ENCODE measurements at places on chromosomes 16 and 17. TPM values are rescaled to one million over a fixed set of nuclear protein-coding genes. Genes with fewer than 3 reads are reported as not detected.

The NUPR1 gene
- total RNA-seq = 8.2 TPM

- no peak for DNase-seq
Observed at GRCh38 chr16:3049921-3050481, 3.6 kb downstream of the MMP25 start.

DNA sequence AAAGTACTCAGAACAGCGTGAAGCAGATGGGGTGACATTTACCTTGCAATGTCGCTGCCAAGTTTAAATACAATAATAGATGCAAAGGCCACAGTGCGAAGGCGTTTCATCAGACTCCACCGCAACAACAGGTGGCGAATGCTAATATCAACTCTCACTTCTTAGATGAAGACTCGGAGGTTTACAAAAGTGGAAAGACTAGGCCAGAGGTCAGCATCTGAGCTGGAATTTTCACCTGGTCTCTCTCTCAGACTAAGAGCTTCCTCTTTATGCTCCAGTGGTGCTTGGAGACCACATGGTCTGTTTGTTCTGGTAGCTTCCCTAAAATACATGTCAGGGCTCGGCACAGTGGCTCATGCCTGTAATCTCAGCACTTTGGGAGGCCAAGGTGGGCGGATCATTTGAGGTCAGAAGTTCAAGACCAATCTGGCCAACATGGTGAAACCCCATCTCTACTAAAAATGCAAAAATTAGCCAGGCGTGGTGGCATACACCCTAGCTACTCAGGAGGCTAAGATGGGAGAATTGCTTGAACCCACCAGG is 169.1 kb downstream of the XYLT1 start:
- DNase-seq = no peak

The NPIPA7 gene
- total RNA-seq = 4.8 TPM

- DNase-seq = peak; percentile 79
Observed at GRCh38 chr17:76384987-76385891, 830 bp downstream of the SPHK1 start.

- peak; percentile 76 for DNase-seq
Observed at GRCh38 chr16:5042574-5043171, 8.9 kb upstream of the NAGPA start.

DNA sequence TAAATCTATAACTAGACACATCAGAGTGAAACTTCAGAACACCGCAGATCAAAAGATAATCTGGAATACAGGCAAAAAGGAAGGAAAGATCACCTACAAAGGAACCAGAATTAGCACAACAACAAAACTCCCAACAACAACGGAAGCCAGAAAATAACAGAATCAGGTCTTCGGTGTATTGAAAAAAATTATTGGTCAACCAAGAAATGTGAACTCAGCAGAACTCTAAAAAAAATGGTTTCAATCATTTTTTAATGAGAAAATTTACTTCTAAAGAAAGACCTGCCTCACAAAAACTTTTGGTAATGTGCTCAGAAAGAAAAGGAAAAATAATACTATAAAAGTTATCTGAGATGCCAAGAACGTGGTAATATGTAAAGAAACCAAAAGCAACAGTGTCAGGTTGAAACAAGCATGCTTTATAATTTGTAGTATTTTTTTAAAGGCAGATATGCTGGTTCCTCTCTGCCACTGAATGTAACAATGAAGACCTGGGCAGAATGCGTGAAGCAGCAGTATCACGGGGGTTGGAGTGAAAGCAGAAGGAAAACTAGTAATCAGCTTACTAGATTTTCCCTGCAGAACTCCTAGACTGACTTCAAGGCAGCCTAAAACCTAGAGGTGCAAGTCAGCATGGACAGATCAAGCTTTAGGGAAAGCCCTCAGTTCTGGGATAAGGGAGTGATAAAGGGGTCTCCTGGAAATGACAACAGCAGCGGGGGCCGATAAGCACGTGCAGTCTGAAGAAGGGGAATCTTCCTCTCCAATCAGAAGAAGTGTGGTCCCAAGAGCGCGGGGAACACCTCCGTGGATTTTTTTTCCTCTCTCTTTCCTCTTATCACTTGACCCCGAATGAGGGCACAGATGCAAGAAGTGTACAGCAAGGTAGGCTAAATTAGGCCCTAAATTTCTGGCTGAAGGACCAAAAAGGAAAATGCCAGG is 80.9 kb upstream of the TEKT1 start:
- DNase-seq = no peak

DNA sequence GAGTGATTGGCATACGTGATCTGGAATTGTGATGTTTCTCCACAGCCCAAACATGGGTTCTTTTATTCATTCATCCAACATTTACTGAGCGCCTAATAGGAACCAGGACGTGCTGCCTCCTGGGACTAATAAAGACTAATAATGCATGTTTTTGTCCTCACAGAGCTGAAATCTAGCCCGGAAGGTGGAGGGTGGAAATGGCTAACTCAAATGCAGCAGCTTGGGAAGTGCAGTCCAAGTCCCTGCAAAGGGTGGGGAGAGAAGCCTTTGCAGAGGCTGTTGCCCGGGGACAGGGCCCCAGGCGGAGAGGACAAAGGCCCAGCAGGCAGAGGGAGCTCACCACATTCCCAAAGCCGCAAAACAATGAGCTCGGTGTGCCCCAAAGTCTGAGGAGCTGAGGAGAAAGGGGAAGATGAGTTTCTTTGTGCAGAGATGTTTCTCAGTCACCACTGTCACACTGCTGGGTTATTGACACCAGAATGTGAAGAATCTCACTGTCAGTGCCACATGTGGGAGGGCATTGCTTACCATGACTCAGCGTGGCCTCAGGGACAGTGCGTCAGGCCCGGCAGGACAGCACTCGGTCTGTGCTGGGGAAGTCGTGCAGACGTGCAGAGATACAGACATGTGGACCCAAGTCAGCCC is 118.2 kb upstream of the CHMP6 start:
- no peak for DNase-seq

- no peak for DNase-seq
Observed at GRCh38 chr17:81130385-81131361, 34.6 kb upstream of the PVALEF start.

DNA sequence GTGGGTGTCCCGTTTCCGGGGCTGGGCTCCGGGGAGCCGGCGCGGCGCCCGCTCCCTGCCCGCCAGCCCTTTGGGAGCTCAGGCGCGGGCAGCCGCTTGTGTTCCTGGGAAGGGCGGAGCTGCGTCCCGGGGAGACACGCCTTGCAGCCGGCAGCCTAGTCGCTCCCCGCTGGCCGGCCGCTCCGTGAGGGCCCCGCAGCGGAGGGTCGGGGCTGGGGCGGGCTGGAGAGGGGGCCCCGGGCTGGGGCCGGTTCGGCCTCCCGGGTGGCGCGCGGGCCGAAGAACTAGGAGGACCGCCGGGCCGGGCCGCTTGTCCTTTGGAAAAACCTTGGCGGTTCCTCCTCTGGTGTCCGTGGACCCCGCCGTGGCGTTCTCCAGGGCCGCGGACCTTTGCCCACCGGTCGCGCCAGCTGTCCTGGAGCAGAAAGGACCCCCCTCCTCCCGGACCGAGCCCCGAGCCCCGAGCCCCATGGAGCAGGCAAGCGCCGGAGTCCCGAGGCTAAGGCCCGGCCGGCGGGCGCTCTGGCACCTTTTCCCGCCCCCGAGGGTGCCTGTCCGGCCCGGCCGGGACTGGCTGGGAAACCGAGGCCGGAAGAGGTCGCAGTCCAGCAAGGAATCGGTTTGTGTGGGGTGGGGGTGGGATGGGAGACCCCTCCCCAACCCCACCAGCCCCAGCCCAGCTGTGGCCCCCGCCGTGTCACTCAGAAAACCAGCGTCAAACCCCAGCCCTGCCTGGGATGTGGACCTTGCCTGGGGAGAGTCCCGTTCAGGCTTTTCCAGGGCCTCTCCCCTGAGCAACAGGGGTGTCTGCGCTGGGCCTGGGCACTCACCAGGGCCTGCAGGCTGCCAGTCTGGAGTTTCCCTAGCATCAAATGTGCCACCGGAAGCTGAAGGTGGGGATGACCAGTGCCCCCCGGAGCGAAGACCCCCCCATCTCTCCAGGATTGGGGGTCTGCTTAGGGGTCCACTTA is 6.8 kb upstream of the TBC1D3B start:
- DNase-seq = no peak

DNA sequence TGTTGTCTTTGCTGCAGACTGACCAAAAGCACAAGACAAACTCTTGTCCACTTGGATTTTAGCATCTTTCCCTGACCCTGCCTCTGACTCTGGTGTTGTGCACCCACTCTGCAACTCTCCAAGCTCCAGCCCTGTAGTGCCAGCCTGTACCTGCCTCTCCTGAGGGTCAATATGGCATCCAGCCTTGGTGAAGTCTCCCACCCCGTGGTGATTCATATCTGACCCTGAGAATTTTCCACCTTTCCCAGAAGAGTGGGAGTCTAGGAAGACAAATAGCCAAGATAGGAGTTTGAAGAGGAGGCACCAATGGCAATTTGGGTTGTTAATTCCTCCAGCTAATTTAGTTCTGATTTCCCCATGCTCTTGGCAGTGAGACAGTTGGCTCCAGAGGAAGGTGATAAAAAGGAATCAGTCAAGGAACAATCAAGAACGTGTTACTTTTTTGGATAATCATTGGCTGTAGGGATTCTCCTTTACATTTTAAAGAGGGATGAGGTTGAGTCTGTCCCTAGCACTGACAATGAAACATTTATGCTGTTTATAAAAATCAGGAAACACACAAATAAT is 416.0 kb downstream of the MAF start:
- DNase-seq = no peak

GRCh38 chr17:4492721-4493561 is 5.7 kb upstream of the SPNS2 start:
- DNase-seq = peak; percentile 40

DNA sequence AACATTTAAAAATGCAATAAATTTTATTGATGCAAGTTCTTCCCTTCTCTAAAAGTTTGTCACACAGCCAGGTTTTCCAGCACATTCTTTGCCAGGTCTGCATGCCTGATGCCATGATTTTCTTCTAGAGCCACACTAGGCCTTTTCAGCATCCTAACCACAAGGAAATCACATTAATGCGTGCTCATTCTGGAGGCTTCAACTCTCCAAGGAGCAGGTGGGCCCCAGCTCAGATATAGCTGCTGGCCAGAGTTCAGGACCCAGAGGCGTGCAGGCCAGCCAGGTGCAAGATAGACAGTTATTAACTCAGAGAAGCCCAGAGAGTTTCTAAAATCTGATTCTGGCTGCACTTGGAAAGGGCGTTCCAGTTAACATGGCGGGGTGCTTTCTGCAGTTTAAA is 124.5 kb upstream of the MAF start:
- DNase-seq = no peak

Data from HT1080 (cell line).